Cardiac septum (tissue), 1 donor: ENCODE measurements at places on chromosomes 4 and X.

- no peak for DNase-seq
These were observed 319 bp upstream of the MAGEH1 start for GRCh38 chrX:55451626-55451989.

- no peak for DNase-seq
These were observed 38.8 kb downstream of the KDR start for GRCh38 chr4:55086578-55086977.

DNA sequence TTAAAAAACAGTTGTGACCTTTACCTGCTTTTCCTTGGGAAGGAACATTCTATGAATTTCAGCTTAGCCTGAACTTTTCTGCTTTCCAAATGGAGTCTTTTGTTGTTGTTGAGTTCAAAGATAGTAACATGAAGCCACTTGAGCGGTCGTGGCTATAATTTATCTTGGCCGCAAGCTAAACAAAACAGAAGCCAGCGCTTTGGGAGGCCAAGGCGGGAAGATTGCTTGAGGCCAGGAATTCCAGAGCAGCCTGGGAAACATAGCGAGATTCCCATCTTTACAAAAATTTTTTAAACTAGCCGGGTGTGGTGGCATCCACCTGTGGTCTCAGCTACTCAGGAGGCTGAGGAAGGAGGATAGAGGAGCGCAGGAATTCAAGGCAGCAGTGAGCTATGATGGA lies 29.9 kb downstream of the TKTL1 start:
- no peak for DNase-seq

DNA sequence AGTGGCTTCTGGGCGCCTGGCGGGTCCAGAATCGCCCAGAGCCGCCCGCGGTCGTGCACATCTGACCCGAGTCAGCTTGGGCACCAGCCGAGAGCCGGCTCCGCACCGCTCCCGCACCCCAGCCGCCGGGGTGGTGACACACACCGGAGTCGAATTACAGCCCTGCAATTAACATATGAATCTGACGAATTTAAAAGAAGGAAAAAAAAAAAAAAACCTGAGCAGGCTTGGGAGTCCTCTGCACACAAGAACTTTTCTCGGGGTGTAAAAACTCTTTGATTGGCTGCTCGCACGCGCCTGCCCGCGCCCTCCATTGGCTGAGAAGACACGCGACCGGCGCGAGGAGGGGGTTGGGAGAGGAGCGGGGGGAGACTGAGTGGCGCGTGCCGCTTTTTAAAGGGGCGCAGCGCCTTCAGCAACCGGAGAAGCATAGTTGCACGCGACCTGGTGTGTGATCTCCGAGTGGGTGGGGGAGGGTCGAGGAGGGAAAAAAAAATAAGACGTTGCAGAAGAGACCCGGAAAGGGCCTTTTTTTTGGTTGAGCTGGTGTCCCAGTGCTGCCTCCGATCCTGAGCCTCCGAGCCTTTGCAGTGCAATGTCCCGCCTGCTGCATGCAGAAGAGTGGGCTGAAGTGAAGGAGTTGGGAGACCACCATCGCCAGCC lies at the start of gene ATOH1:
ATOH1 (plus strand) TSS at position 422 of the 663 bp plus-strand sequence; CDS start at position 596, 174 bp downstream.
- DNase-seq: no peak

DNA sequence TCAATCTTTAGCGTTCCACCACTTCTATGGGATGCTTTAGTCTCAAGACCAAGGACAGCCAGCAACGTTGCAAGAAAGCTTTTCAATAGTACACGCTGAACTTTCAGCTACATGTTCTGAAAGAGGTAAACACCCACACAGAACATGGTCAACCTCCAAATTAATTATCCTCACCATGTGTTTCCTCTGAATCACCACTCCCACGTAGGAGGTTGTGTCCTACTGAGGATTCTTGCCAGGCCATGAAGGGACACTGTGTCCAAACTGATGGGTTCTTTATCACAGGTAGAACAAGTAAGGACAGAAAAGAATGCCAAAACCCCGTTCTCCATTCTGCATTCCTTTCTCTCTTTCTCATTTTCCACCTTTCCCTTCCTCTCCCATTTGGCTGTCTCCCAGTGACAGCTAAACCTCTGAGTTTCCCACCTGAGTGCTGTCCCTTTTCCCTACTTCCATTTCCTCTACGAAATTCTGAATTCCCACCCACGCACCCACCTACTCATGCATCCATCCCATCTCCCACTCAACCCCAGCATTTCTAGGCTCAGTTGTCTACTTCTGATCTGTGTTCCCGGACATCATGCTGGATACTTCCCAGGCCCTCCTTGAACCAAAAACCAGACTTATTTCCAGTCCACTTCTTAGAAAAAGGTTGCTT lies 29.0 kb upstream of the GPM6B start:
- no peak for DNase-seq

- no peak for DNase-seq
These were observed 931.7 kb downstream of the CENPC start for GRCh38 chr4:66613591-66613990.

DNA sequence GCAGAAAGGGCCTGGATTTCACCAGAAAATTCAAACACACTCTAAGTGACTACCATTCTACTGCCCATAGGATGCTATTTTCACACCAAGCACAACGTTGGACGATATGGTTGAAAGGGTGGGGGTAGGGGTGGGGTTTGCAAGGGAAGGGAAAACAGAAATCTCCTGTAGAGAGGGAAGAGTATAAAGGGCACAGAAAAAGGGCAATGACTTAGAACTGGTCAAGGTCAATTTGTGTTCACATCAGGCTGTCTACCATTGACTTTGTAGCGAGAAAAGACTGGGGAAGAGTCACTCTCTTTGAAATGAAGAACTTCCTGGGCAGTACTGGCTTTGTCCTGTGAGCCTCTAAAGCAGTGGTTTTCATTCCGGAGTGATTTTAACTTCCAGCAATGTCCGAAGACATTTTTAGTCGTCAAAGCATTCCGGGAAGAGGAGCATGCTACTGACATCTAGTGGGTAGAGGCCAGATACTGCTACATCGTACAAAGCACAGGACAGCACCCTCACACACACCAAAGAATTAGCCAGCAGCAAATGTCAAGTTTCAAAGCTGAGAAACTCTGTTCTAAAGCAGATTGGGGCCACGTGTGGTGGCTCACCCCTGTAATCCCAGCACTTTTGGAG lies 48.4 kb upstream of the SLC7A3 start:
- DNase-seq: no peak

DNA sequence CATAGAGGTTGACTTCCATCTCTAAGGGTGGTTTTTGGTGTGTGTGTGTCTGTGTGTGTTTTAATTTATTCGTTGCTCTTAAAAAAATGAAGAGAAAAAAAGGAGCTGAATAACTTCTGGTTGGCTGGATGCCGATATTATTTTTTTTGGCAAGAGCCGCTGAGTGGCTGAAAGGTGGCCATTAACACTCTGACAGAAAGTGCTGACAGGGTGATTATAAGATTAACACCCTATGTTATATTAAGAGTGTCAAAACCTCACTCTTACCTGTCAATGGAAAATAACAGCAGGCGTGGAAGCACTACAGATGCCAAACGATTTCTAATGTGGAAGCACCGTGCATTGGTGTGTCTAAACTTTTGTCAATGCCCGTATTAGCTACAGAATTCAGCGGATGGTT lies 622.5 kb downstream of the ANKRD50 start:
- DNase-seq: no peak

GRCh38 chr4:140150636-140150885 lies 3.4 kb downstream of the MAML3 start:
- DNase-seq: no peak

- no peak for DNase-seq
These were observed 34.7 kb downstream of the ADD1 start for GRCh38 chr4:2878346-2878745.

- no peak for DNase-seq
These were observed 191.2 kb upstream of the LNX1 start for GRCh38 chr4:53782458-53782845.

DNA sequence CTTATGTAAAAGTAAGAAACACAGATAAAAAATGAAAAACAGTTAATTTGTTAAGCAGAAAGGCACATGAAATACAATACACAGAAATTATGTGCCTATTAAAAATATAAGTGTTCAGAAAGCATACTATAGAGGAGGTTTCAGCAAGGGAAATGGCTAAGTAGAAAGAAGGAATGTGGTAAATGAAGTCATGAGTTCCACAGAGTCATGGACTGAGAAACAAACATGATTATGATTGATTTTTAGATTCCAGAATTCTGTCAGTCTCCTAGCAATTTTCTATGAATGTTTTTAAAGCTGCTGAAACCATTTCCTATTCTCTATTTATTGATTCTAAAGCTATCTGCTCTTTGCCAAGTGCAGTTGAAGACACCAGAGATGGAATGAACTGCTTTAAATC lies 1398.4 kb downstream of the ARAP2 start:
- no peak for DNase-seq

DNA sequence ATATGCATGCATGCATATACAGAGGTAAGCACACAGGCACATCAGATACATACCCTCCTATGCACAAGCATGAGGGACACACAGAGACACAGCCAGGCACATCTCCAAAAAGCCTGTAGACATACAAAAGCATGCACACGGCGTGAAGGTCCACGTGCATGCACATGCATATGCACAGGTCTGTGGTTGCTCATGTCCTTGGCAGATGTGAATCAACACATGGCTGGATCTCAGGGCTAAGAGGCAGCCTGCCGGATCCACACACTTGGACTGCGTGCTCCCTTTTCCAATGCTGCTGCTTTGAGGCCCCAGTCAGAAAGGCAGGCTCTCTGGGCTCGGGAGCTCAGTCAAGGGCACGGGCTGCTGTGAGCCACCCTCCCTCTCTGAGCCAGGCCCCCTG lies 3.6 kb downstream of the STARD8 start:
- DNase-seq: no peak

DNA sequence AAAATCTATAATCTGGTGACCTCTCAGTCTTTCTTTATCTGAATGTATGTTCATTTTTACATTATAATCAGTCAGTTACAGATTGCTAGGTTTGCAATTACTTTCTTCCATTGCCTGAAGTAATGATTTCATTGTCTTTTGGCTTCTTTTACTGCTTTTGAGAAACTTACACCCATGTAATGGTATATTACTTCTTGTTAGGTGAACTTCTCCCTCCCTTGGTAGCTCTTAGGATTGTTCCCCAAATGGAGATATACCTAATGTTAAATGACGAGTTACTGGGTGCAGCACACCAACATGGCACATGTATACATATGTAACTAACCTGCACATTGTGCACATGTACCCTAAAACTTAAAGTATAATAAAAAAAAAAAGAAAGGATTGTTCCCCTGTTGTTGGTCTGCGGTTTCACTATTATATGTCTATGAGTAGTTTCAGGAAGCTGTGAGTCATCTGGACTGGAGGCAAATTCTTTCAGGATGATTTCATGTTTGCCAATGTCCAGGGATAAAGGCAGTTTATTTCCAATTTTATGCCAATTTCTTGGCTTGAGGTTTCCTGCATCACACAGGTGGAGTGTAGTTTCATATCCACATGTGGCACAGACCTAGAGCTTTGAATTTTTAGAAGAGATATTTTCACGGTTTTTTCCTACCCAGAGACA lies 21.8 kb downstream of the SPANXC start:
- no peak for DNase-seq

DNA sequence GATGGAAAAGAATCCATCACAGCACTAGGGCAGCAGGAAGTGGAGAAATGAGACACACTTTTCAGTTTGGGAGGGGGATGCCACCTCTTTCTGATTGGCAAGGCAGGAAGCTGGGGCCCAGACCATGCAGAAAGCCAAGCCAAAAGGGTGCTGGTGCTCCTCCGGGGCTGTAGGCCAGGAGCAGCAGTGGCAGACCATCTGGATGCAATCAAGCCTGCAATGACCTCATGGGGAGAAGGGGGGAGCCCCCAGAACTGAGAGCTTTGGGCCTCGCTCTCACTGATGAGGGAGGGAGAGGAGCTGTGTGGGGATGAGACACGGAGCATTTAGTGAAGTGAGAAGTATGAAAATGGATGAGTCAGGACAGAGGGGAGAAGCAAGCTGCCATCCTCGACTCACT lies 141.3 kb upstream of the NALF2 start:
- no peak for DNase-seq

GRCh38 chr4:24980740-24981139 lies 50.0 kb downstream of the LGI2 start:
- no peak for DNase-seq

DNA sequence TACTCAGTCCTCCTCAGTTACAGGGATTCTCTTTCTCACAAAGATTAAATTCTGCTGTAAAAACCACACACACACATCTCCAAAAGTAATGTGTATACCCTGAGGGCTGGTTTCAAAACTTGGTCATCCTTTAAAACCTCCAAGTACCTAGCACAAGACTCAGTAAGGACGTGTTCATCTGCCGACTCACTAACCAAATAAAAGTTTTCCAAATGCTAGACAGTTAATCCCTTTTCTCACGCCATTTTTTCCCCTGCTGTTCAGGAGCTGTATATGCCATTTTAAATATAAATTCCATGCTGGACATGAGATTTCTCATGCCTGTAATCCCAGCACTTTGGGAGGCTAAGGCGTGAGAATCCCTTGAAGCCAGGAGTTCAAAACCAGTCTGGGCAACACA lies 3.9 kb upstream of the SAT1 start:
- no peak for DNase-seq

DNA sequence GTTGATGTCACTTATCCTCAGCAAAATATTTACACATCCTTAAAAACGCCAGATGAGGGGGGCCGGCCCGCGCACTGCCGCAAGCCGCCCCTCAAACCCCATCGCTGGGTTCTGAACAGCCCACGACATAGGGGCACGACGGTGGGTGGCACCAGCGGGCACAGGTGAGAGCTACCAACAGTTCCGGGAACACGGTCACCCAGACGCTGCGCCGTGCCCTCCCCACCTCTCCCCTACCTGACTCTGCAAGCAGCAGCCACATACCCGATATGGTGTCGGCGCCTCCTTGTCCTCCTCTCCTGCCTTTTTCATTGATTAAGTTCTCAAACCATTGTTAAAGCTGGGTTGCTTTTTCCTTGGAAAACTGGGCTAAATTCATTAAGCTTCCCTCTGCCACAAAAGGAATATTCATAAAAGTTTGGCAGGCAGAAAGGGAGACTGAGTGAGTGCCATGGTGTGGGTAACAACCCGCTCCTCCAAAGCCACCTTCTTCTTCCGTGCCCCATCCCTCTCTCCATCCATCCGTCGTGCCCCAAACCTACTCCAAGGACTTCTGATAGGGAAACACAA lies 1.4 kb downstream of the RAI2 start:
- no peak for DNase-seq

DNA sequence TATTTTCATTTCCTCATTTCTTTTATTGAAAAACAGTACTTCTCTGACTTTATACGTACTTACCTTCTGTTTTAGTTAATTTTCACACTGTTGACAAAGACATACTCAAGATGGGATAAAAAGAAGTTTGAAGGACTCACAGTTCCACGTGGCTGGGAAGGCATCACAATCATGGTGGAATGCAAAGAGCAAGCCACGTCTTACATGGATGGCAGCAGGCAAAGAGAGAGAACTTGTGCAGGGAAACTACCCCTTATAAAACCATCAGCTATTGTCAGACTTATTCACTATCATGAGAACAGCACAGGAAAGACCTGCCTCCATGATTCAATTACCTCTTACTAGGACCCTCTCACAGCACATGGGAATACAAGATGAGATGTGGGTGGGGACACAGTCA lies 20.7 kb upstream of the UGT2B15 start:
- DNase-seq: no peak

- DNase-seq: no peak
These were observed 27.9 kb upstream of the LCORL start for GRCh38 chr4:18049446-18049845.
